IMR-90 (cell line): ENCODE measurements at places on chromosomes 3 and 15. TPM values are rescaled to one million over a fixed set of nuclear protein-coding genes. Genes with fewer than 3 reads are reported as not detected.

EFCAB12 gene
- total RNA-seq, result under 0.01 TPM in 2 replicates

PPM1L gene
- 0.18 and 0.28 TPM in 2 replicates for total RNA-seq

ROPN1 gene
- 0.18 TPM in 1 of 2 replicates, not detected in the other for total RNA-seq

KY gene
- under 0.01 TPM in 2 replicates for total RNA-seq

PCSK6 gene
- not detected in 2 replicates for total RNA-seq

LAMB2 gene
- 179 and 213 TPM in 2 replicates for total RNA-seq

LRTM1 gene
- not detected in 2 replicates for total RNA-seq
